NCI-H2081 (cell line): ENCODE measurements at places on chromosomes 16 and 17.

GRCh38 chr16:23504453-23505179 lies 5.7 kb downstream of the GGA2 start:
- DNase-seq, result peak; percentile 5

GRCh38 chr17:33667052-33667509 lies 374.0 kb upstream of the ASIC2 start:
- DNase-seq, result no peak

- DNase-seq, result no peak
Measured at GRCh38 chr17:31789707-31790505, 69.1 kb downstream of the COPRS start.

DNA sequence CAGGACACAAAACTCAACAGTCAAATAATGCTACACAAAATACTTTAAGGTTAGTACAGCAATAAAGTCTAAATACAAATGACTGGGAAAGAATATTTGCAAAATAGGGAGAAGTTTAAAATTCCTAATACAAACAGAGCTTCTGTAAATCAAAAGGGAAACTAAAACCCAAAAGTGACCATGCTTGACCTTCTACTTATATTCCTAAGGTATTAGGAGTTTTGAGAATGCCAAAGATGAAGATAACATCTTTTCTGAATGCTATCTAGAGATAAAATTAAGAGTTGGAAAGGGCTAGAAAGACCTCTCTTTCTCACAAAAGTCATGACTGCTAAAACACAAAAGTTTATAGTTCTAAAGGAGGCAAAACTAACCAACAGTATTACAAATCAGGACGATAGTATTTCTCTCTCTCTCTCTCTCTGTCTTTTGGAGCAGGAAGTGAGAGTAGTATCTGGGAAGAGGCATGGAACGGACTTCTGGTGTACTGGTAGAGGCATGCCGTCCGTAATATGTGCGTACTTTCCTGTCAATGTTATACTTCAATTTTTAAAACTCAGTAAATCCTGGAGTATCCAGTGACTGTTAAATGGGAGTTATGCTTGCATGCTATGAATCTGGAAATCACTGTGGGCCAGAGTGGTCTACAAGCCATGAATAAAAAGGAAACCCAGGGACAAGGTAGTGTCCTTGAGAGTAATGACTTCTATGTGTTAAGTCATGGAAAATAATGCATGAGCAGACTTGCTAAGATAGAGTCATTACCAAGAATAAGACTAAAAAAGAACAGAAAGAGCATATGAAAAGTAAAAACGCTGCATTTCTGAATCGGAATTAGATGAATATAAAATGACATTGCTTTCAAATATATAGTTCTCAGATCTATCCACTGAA lies 49.7 kb upstream of the ANKFY1 start:
- DNase-seq, result no peak

- no peak for DNase-seq
Measured at GRCh38 chr17:75048249-75048878, 1.3 kb downstream of the KCTD2 start.

- DNase-seq, result no peak
Measured at GRCh38 chr16:7526736-7527135, 194.1 kb downstream of the RBFOX1 start.

GRCh38 chr16:50528820-50529219 lies 19.4 kb upstream of the NKD1 start:
- no peak for DNase-seq

GRCh38 chr16:55154956-55155355 lies 169.0 kb upstream of the IRX6 start:
- no peak for DNase-seq

- DNase-seq, result peak; percentile 7
Measured at GRCh38 chr16:24045641-24046040, 209.9 kb downstream of the PRKCB start.

- peak; percentile 90 for DNase-seq
Measured at GRCh38 chr17:81566461-81567126, 14.4 kb upstream of the FAAP100 start.

- DNase-seq, result no peak
Measured at GRCh38 chr17:68679882-68680281, 78.7 kb upstream of the FAM20A start.

DNA sequence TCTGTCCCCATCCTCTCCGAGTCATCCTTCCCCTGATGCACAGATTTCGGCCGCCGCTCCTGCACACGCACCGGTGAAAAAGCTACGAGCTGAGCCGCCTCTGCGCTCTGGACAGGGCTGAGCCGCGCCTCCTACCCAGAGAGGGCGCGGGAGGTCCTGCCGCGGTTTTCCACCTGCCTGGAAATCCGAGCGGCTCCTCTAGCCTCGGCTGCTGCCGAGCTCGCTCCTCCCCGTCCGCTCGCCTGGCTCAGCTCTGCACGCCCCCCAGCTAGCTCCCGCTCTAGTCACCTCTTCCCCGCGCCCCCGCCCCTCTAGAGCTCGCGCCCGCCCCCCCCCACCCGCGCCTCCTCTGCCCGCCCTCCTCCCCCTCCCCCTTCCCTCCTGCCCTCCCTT lies 198 bp upstream of the SHISA9 start:
- DNase-seq, result no peak

DNA sequence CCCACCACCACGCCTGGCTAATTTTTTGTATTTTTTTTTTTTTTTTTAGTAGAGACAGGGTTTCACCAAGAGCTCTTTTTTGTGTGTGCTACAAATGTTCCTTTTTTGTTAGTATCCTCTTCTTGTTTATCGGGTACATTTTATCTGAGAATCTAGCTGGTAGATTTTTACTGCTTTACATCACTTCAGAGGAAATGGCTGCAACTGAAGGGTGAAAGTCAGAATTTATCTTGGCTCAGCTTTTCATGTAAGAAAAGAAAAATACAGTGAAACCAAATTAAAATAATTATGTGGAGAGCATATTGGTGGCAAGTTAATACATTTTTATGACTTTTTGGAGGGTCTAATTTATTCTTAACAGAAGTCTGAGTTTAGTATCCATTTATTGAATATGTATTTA lies 26.0 kb downstream of the CBFB start:
- DNase-seq, result no peak

- peak; percentile 87 for DNase-seq
Measured at GRCh38 chr17:81419319-81419885, 24.1 kb downstream of the BAHCC1 start.
